Activated CD4-positive, alpha-beta T cell treated with anti-CD3 and anti-CD28 coated beads, Interleukin-2, amount 10 ng/mL, durations not matched to agents 7 days and 5 days (primary cell): ENCODE measurements at places on chromosomes 5 and 9.

DNA sequence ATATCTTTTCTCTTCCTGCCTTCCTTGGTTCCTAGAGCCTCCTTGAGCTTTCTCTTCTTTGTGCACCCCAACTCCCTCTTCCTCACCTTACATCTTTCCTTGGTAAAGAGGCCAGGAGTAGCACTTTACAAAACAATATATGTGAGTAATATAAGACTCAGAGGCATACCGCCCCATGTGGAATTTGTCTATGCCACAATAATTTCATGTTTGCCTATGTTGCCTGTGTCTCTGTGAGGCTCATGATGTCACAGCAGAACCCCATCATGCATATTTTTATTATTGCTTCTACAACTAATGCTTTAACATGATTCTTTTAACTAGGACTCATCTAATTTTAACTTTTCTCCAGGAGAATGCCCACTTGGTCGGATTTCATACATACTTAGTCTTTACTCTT is 15.0 kb upstream of the LVRN start:
- no peak for DNase-seq

- no peak for DNase-seq
Observed at GRCh38 chr5:65623482-65623881, 651 bp downstream of the TRIM23 start.

DNA sequence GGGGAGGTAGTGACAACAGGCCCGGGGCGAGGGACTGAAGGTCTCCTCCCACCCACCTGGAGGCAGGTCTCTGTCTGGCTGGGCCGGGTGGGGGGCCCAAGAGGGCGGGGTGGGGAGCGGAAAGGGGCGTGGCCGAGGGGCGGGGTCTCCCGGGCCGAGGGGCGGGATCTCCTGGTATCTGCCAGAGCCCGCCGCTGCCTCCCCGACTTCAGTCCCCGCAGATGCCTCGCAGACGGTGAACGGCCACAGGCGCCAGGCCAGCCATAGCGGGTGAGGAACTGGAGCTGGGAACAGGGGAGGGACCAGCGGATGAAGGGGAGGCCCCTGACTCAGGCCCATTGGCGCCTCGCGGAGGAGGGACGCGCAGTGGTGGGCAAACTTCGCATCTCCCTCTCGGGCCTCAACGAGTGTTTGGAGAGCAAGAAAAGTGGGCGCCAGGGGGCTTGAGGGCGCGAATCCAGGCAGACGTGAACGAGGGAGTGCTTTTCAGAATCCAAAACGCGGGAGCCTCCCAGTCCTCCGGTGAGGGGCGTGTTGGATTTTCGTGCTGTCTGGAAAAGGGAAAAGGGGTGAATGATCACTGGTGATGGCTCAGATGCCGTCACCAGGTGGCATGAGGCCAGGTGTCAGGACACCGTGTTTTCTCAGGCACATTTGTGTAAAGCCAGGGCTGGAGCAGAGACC is at the start of gene ADGRD2:
Gene ADGRD2 (plus strand): TSS at position 211 of the 684 bp plus-strand sequence. CDS start 1,216 bp downstream, outside the sequence.
- DNase-seq, result no peak

- no peak for DNase-seq
Observed at GRCh38 chr5:138149530-138149929, 10.3 kb upstream of the NME5 start.

GRCh38 chr9:115756736-115757135 is 396.9 kb upstream of the PAPPA start:
- DNase-seq, result no peak

DNA sequence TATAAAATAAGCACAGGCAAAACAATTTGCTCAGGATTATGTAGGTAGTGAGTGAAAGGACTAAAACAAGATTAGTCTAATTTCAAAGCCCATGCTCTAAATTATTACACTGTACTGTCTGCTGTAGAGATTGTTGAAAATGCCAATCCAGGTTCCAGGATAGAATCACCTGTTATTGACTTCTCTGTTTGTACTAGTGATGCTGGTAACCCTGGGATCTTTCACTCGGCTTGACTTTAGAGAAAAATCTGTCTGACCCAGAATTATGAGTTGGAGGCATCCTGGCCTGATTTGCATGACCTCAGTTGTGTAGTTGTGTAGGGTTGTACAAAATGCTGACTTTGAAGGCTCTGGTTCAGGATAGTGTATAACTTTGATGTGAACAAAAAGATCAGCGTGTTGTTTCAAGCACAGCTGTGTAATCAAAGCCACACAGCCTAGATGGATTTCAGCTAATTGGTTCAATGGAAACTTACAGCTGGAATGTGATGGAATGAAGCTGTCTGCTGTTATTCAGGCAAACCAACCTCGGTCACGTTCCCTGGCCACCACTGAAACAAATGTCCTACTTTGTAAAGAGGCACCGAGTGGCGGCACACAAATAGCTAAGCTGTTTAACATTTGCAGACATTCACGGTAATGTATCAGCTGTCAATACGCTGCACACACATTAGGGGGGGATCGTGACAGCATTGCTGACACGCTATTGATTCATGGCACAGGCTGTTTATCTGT is 340.3 kb downstream of the KCTD16 start:
- DNase-seq, result no peak

DNA sequence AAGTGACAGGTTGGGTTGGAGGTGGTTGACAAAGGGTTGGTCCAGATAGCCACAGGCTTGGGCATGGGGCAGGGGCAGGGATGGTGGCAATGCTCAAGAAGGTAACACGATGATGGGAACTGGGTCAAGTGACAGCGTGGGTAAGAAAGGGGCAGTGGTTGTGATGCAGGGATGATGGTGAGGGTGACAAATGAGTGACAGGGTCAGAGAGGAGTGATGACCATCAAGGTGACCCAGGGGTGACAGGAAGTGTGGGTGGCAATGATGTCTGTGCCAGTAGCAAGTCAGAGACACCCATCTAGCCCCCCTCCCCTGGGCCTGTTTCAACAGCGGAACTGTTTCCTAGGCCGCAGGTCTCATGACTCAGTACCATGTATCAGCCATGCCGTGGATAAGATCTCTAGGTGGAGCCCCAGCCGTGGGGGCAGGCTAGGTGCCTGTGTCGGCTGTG is 20.5 kb downstream of the AQP3 start:
- no peak for DNase-seq

DNA sequence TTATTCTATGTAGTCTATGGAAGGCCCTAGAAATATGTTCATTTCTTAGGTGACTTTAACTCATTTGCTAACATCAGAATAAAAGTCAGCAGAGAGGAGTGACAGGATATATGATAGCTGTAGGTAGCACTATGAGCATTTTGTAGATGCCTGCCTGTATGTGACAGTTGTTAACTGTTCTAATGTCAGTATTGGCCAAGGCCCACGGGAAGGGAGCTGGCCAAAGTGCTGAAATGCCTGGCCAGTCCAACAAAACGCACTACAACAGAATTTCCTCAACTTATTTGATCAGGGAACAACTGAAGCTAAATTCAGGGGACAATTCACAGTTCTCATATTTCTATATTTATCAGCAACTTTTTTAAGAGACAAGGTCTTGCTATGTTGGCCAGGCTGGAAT is 20.8 kb downstream of the SV2C start:
- DNase-seq, result peak; percentile 55

- no peak for DNase-seq
Observed at GRCh38 chr9:136086213-136086881, 8.7 kb downstream of the NACC2 start.

DNA sequence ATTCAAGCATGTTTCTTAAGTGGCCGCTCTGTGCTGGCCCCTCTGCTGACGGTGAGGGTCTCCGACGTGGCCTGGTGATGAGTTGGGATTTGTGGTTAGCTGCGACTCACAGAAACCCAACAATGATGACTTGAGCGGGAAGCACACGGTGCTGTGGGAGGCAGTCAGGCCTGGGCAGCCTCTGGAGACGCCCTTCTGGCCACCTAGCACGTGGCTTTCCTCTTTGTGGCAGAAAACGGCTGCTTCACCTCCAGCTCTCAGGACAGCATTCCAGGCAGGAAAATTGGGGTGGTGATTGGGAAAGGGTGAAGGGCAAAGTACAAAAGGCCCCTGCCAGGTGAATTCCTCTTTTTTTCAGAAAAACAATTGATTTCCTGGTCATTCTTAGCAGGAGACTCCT is 17.5 kb upstream of the IER5L start:
- no peak for DNase-seq

DNA sequence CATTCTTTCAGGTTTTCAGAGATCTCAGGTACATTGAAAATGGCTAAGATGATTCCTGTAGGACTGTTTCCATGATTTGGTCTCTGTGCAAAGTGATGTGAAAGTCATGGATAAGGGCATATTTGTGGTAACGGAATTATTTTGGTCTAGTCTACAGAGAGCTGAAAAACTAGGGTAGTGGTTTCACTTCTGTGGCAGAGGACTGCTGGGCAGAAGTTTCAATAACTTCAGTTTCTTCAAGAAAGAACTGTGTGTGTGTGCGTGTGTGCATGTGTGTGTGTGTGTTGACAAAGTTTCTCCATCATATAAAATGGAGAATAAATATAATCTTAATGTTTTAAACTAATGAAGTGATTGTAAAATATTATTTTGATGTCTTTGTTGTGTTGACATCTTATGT is 4.3 kb downstream of the CNOT8 start:
- DNase-seq, result no peak

- no peak for DNase-seq
Observed at GRCh38 chr5:58925627-58926540, 343.0 kb downstream of the RAB3C start.

- no peak for DNase-seq
Observed at GRCh38 chr5:40646266-40646665, 33.4 kb upstream of the PTGER4 start.

DNA sequence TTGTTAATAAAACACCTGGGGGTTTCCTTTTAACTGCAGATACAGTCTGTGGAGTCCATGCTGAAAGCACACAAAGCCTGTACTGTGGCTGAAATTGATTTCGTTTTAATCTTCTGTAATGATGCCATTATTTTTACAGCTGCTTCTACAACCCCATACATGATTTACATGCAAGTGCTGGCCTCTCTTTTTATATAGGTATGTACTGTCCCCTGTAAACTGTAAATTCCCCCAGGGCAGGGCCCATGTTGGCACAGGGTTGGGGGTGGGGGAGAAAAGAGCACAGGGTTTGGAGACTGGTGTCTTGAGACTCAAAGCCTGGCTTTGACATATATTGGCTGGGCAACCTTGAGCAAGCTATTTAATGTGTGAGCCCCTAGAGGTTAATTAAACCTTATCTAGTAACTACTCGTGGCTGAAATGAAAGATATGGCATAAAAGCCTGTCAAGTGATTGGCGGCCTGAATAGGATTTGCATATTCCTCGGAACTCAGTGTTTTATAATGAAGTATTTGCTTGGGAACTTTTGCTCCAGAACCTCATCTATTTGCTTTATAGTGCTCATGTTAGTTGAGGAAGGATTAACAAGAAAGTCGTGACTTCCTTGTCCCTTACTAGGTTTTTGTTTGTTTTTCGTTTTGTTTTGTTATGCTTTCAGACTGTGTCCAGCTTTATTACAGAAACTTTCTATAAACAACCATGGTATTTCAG is 34.0 kb downstream of the KLF4 start:
- DNase-seq, result no peak

- no peak for DNase-seq
Observed at GRCh38 chr5:31638345-31638744, 586 bp upstream of the PDZD2 start.

- DNase-seq, result no peak
Observed at GRCh38 chr9:90898228-90898627, 96.6 kb downstream of the SYK start.

DNA sequence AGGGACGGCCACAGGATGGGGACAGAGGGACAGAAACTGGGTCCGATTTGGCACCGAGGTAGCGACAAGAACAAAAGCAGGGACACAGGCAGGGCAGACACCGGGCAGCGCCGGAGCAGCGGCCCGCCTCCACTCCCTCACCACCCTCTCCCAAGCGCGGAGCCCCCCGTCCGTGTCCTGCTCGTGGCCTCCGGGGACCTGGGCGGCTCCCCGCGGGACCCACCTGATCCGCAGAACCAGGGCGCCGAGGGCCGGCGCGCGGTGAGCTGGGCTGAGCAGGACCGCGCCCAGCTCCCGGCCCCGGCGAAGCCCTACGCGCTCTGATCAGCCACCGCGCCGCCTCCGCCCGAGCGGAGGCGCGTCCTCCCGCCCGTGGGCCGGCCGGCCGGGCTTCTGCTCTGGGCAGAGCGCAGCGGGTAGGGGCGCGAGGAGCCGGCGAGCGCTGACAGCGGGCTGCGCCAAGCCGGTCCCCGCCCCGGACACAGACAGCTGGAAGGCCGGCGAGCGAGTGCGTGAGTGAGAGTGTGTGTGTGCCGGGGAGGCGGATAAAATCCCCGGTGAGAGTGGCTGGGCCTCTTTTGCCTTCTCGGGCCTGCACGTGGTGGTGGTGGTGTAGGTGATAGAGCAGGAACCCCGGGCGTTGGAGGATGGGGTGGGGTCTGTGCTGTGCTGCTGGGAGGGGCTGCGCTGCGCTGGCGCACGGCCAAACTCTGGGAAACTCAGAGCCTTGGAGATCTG is at the start of gene GGTA1:
Gene GGTA1 (minus strand): TSS at position 418 of the 738 bp plus-strand sequence. CDS start 31,922 bp downstream, outside the sequence.
- no peak for DNase-seq

GRCh38 chr9:129073404-129073803 is 7.5 kb upstream of the DOLPP1 start:
- DNase-seq, result no peak

DNA sequence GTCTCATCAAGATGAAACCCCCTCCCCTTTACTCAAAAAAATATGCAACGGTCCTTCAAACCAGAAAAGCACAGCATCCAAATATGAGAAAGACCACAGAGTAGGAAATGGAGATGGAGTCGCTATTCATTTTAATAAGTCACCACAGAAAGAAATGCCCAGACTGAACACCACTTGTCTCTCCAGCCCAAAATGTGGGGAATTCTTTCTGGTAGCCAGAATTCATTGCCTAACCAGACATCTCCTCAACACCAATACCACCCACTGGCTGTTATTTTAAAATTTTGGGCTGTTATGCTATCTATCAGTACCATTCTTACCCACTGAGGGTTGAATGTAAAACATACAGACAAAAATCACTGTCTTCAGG is 100.1 kb downstream of the SUSD1 start:
- no peak for DNase-seq

- DNase-seq, result no peak
Observed at GRCh38 chr5:168585119-168585856, 6.1 kb upstream of the PANK3 start.

GRCh38 chr5:39469176-39469575 is 44.4 kb upstream of the DAB2 start:
- DNase-seq, result no peak

DNA sequence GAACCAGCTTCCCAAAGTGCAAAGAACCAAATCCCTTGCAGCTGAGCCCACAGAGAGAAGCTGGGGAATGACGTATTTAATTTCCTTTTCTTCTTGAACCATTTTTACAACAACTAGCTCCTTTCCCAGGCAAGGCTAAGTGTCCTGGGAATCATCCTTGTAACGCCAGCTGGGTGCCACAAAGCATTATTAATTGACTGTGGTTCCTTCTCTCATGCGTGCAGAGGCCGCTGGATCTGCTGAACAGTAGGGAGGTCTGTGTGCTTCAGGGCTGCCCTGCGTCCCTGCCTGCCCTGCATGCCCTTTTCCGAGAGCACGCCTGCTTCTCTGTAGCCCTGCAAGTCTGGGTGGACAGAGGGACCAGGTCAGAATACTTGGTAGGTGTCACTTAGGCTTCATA is 124.1 kb upstream of the OTULINL start:
- no peak for DNase-seq

GRCh38 chr9:14573319-14573718 is 119.9 kb downstream of the ZDHHC21 start:
- no peak for DNase-seq
